ENCODE measurements at places on chromosomes 12 and 14.

GRCh38 chr12:7081037-7081436, 11.2 kb downstream of the C1R start:
- DNase-seq, result no peak

GRCh38 chr14:96727491-96727890, 69.7 kb upstream of the VRK1 start:
- no peak for DNase-seq

- peak; percentile 24 for DNase-seq
These were observed 162.7 kb downstream of the BTG1 start for GRCh38 chr12:91982946-91983345.

DNA sequence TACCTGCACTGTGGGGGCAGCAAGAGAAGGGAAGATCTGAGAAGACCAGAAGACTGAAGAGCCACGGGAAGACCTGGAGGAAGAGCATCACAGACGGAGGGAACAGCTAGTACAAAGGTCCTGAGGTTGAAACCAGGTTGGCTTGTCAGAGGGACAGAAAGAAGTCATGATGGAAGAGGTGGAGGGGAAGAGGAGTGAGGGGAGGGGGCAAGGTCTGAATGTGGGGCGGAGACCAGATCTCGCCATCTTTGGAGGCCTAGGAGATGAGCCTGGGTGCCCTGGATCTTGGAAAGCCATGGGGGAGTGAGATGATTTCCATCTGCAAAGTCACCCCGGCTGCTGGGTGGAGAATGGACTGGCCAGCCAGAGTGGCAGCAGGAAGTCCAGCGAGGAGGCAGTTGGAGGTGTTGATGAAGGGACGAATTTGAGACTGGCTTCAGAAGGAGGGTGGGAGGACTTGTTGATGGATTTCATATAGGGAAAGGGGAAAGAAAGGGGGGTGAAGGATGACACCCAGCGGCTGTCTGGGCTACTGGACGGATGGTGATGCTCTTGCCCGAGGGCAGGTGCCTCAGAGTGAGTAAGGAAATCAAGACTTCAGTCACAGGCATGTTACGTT, 14.6 kb upstream of the UBC start:
- DNase-seq, result no peak

DNA sequence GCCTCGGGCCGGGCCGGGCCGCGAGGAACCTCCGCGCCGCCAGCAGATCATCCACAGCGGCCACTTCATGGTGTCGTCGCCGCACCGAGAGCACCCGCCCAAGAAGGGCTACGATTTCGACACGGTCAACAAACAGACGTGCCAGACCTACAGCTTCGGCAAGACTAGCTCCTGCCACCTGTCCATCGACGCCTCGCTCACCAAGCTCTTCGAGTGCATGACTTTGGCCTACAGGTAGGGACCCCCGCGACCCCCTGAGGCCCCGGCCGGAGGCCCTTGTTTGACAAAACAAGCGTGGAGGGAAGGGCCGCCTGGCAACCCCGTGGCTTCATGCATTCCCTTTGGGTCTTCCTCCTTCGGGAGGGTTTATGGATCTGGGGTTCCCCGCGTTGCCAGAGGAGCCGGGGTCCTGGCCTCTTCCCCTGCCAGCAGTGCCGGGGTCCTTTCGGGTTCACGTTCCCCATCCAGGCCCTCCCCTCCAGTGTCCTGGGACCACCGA, 526 bp downstream of the MLXIP start:
- no peak for DNase-seq

DNA sequence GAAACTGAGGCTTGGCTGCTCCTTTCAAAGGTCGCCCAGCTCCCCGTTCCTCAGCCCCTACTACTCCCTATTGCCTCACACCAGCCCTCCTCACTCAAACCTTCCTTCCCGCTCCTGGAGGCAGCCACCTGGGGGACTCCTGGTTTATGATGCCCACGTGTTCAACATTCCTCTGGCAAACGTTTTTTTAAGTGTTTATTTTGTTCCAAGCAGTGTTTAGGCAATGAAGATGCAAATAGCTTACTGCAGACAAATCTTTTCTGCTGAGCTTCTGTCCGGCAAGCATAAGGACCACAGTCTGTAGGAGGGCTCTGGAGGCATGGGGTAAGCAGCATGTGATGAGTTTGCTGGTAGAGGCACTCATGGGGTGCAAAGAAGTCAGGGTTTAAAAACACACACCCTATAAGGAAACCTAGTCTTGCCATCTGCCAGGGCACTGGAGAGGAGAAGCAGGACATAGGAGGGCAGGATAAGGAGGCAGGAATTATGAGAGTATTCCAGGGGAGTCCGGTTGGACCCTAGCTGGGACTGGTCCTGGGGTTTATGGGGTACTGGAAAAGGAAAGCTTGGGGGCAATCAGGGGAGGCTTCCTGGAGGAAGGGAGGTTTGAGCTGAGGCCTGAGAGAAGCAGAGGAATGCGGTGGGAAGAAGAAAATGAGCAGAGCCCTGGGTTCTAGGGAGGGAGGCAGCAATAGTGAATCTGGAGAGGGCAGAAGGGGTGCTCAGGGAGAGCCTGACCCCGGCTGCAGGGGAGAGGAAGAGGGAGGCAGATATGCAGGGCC, 123.3 kb downstream of the NCOR2 start:
- DNase-seq, result no peak

- no peak for DNase-seq
These were observed 1.2 kb upstream of the FKBP4 start for GRCh38 chr12:2793561-2793960.

DNA sequence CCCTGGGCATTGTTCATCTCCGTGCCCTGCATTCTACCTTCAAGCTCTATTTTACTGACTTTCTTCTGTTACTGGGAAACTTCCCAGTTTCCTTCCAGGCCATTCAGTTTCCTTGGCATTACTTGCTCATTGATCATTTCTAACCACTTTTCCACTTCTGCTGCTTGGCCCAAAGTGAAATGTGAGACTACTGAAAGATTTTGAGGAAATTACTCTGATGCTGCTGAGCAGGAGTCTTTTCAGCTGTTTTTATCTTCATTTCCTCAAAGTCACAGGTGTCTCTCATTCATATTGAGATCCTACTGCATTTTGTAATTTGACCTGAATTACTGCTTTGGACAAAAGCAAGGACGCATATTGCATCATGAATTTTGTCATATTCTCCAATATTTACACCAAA, 26.4 kb upstream of the DBX2 start:
- DNase-seq, result no peak

DNA sequence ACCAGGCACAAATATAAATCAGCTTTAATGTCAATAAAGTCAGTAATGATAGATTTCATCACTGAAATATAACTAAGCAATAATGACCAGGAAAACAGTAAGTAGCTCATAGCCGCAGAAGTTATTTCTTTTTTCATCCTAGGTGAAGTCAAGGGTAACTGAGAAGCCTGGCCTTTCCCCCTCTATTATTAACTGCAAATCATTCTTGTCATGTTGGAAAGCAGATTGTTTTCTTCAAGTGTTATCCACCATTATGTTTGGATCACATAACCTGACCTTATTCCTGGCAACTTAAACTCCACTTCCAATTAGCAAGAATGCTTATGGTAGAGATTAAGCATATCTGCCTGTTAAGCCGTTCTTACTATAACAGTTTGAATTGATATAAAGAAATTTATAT, 603.4 kb upstream of the FOXG1 start:
- DNase-seq, result no peak

All from fibroblast of the aortic adventitia (primary cell).